NCI-H1694 (cell line): ENCODE measurements at places on chromosomes 1 and 21.

- DNase-seq = no peak
Observed at GRCh38 chr1:225822655-225823403, 12.9 kb downstream of the EPHX1 start.

DNA sequence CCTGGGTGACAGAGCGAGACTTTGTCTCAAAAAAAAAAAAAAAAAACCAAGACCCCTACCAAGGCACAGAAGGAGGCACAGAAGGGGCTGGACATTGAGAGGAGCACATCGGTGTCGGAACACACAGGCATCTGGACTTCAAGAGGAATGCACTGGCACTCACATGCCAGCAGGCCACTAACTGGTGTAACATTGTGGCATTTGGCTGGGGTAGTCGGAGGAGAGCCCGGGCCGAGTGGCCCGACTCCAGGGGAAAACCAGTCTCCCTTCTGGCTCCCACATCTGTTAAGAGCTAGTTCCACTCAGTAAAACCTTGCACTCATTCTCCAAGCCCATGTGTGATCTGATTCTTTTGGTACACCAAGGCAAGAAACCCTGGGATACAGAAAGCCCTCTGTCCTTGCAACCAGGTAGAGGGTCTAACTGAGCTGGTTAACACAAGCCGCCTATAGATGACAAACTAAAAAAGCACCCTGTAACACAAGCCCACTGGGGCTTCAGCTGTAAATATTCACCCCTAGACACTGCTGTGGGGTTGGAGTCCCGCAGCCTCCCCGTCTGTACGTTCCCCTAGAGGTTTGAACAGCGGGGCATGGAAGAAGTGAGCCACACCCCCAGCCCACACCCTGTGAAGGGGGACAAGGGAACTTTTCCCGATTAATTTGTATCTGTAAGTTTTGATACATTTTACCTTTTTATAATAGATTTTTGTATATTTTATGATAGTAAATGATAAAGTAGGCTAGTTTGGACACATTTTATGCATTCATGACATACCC, 17.2 kb upstream of the AKIRIN1 start:
- DNase-seq = no peak

DNA sequence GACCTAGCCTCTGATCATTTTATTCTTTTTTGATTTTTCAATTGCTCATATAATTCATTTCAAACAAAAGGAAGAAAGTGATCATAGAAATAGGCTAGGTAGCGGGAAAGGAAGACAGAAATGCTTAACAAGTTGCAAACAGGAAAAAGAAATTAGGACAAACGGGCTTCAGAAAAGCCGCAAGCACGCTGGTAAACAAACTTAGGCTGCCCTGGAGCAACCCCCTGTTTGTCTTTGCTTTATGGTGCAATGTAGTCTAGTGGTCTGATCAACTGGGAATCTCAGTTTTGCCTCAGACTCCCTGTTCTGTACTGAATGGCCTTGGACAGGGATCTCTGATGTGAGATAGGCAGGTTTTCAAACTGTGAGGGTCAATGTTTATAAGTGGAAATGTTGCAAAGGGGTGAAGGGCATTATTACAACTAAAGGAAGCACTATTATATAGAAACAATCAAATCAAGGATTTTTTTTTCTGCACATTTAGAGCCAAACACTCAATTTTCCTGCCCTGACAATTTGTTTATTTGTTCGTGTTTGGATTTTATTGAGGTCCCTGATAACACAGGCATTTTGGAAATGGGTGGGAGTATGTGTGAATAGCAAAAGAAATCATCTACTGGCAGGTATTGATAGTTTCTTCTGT, 146.8 kb upstream of the NRIP1 start:
- no peak for DNase-seq

DNA sequence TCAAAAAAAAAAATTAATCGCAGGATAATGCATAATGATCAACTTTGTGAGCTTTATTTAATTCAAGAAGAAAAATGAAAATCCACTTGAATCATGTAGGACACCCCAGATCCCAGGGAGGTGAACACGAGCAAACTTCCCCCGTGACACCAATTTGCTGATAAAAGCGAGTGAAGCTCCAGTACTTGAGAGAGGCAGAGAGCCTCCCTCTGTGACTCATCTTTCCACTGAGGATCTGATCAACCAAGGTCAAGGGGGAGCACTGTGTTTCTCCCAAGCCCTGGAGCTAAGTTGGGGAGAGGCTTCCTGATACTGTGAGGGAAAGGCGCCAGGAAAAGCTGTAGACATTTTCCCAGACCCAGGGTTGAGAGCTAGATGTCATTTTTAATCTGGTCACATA, 160.9 kb downstream of the SLC44A5 start:
- no peak for DNase-seq
